ENCODE measurements at places on chromosomes 7 and 10.

DNA sequence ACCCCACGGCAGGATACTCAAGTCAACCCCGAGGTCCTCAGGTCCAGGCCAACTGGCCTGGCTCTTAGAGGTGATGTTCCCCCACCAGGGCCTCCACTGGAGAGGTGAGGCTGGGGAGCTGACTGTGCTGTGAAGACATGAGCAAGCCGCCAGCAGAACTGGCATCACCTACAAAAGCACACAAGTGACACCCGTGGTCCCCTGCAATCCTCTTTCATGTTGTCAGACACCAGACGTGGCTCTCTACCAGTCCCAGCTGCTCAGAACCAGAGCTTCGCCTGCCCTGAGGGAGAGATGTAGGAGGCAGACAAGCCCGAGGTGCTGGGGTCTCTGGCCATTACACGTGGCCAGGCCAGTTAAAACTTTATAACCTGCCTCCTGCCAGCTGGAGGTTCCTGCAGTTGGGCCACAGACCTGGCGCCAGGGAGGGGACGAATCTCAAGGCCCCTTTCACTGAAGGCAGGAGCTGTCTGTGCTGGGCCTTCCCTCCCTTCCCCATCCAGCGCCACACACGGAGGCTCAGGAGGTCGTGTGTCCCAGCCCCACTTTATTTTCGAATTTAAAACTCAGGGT, 2.2 kb downstream of the COMTD1 start:
- DNase-seq: no peak

DNA sequence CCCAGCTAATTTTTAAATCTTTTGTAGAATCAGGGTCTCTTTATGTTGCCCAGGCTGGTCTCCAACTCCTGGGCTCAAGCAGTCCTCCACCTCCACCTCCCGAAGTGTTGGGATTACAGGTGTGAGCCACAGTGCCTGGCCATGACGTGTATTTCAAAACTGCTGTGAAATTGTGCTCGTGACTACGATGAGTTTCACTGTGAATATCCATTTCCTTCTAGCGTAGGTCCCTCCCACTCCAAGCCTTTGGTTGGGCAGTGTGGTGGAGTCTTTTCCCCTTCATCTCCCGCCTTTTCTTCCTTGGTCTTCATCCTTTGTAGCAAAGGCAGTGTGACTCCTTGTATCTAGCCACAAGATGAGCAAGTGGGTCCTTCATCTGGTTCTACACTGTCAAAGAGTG, 56.2 kb downstream of the CUL1 start:
- DNase-seq: no peak

DNA sequence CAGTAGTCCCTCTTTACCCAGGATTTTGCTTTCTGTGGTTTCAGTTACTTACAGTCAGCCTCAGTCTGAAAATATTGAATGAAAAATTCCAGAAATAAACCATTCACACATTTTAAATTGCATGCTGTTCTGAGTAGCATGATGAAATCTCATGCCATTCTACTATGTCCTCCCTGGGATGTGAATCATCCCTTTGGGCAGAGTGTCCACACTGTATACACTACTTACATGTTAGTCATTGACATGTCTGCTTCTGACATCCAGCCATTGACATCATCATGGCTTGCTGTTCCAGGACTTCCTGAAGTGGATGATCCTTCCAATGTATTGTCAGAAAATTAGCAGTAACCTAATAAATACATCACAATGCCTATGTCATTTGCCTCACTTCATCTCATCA, 34.6 kb upstream of the MALRD1 start:
- no peak for DNase-seq

- peak; percentile 48 for DNase-seq
Observed at GRCh38 chr10:71241830-71242621, 29.7 kb downstream of the UNC5B start.

DNA sequence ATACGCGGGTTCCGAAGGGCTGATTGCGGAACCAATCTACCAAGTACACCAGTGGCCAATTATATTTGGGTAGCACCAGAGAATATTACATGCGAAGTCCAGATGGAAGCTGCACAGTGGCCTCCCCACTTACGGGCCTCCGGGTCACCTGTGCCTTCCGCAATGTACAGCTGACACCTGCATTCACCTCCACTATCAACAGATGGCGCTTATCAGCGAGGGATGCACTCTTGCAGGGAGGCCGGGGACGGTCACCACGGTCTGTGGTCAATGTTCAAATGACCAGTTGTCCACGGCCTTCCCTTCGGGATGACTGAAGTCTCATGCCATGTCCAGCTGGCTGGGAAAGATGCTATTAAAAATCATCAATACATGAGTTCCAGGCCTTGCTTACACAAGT, 47.6 kb downstream of the SLIT1 start:
- DNase-seq: no peak

GRCh38 chr7:23268746-23269145, 22.2 kb downstream of the GPNMB start:
- DNase-seq: no peak

- no peak for DNase-seq
Observed at GRCh38 chr10:22823109-22823508, 104.7 kb upstream of the ARMC3 start.

DNA sequence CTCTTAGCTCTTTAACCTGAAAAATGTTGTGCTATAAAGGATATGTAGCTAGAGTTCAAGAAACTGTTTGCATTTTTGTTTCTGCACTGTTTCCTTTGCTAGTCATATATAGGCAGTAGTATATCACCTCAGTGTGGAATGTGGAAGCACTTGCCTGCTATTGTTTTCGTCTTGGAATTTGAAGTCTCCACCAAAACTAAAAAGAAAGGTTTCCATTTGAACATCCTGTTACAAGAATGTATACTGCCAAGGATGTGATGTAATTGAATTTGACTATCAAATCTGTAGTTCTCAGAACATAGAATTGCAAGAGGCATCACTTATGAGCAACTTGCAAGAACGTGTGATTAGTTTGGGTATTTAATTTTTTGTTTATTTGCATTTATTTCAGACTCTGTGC, 51.1 kb upstream of the MEOX2 start:
- no peak for DNase-seq

GRCh38 chr7:27198871-27199801, 755 bp downstream of the HOXA13 start:
- DNase-seq: no peak
